ENCODE measurements at places on chromosomes 16 and 17. TPM values are rescaled to one million over a fixed set of nuclear protein-coding genes. Genes with fewer than 3 reads are reported as not detected.

DNA sequence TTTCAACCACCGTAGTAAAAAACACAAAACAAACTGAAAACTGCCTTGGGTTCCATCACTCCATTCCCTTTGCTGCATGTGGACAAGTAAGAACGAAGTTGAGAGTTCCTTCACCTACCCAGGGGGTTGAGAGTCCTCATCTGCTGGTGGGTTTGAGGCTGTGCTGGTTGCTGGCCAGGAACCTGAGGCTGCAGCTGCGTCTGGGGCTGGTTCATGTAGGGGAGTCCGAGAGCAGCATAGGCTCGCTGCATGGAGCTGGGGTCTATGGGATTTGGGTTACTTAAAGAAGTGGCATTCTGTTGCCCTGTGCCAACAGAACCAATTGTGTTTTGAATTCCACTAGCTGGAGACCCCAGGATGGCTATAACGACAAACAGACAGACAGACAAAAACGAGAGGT, 65.2 kb upstream of the TRAP1 start:
- DNase-seq: no peak

DNA sequence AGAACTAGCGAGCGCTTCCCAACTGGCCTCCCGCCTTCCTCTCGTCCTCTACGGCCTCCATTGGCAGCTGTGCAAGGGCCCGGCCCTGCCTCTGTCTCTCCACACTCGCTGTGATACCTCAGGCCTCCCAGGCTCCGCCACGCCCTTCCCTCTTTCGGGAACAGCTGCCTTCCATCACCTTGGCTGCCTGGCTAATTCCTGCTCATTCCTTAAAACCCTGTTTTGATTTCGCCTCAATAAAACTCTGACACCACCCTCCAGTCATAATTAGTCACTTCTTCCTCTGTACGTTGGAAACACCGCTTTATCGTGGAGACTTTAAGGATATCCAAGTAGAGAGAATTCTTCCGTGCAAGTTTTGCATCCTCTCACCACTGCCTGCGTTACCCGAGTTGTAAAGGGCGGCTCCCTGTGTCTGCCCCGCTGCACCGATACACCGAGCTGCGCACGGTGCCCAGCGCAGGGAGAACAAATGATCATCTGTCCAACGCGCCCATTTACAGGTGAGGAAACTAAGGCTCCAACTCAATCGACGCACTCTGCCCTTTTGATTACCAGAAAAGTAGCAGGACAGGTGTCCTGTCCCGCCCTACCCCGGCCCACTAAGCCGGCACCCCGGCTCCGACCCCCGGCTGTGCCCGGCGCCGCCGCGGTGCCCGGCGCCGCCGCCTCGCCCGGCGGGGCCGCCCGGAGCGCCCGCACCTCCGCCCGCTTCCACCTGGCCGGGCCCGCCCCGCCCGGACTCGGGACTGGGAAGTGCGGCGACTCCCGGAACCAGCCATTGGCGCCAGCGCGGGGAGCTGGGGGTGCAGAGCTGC, 139.7 kb downstream of the SEC14L1 start:
- DNase-seq: no peak

GRCh38 chr16:4882633-4883285, 35.5 kb downstream of the UBN1 start:
- DNase-seq: no peak

DNA sequence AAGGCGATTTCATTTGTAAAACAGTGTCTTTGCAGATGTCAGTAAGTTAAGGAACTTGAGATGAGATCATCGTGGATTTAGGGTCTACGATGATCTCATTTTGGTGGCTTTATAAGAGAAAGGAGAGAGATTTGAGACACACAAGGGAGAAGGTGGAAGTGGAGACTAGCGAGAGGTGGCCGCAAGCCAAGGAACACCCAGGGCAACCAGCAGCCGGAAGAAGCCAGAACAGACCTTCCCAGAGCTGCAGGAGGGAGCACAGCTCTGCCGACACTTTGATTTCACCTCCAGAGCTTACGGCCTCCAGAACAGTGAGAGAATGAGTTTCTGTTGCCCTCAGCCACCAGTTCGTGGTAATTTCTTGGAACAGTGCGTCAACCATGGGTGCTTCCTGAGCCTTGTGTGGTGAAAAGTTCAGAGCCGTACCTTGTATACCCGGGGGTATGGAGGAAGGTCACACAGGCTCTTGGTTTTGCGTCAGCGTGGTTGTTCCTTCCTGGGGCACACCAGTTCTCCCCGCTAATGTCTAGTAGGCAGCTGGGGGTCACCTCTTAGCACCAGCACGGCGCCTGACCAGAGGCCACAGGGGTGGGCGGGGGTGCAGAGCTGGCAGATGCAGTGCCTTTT, 12.9 kb upstream of the SEC14L1 start:
- DNase-seq: no peak

- no peak for DNase-seq
Measured at GRCh38 chr17:73267648-73268537, 6.2 kb upstream of the CPSF4L start.

DNA sequence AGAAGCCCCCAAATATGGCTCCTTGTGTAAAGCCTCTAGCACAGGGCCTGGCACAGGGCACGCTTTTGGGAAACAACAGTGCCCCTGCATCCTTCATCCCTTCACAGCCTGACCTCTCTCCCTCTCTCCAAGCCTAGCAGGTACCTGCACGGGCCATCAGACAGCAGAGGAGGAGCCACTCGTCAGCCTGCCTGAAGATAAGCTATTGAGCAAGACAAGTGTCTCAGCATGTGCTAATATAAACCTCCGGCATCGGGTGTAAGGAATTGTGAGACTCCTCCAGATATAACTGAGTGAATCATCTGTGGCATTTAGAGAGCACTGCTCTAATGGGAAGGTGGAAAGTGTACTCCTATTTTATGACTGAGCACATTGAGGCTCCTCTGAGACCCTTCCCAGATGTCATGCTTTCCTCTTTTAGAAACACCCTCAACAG, 38.3 kb downstream of the TBX4 start:
- DNase-seq: peak; percentile 81

DNA sequence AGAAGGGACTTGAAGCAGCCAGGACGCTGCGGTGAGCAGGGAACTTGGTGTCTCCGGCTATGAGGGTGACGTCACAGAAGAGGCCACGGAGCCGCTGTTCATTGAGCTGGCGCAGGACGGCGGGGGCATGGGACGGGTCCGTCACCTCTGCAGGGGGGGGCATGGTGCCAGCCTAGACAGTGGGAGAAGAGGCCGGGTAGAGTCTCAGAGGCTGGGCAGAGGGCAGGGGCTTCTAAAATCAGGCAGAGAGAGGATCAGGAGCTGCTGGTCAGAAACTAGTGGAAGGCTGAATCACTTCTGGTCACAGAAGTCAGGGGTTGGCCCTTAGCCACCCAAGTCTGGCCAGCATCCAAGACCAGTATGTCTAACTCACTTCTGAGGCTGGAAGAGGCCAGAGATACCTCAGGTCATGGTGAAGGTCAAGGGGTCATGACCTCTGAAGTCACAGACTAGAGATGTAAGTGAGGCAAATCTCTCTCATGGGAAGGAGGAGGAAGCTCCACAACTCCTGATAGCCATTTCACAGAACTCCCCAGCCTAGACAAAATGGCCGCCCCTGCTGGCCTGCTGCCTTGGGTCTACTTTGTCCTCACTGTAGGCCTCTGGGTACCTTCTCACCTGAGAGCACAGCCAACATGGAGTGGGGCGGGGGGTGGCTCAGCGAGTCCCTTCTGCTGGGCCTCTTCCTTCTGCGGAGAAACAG, 12.6 kb downstream of the ZBTB4 start:
- DNase-seq: no peak

- DNase-seq: no peak
Measured at GRCh38 chr17:38735161-38735997, 5.2 kb downstream of the CISD3 start.

DNA sequence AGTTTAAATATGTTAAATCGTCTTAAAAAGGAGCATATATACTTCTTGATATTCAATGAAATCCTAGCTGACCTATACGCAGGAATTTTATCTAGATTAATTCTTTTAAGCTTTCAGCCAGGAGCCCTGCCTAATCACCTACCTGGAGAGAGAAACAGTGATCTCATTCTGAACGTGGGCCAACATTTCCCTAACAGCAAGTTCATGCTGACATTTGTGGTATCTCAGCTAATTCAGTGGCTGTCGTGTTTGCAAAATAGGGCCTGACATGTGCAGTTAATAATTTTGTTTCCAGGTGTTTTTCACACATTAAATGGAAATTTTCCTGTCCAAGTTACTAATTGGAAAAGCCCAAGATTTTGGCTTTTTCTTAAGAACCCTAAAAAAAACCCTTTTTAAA, 17.4 kb downstream of the KRT24 start:
- DNase-seq: no peak

MYH1 gene
- not detected for total RNA-seq

ITGAX gene
- 4.4 TPM for total RNA-seq

ADAP2 gene
- total RNA-seq: 14.0 TPM
